ENCODE measurements at places on chromosomes 4 and X.

- peak; percentile 43 for DNase-seq
These were observed 25.1 kb downstream of the SETD7 start for GRCh38 chr4:139530833-139531427.

DNA sequence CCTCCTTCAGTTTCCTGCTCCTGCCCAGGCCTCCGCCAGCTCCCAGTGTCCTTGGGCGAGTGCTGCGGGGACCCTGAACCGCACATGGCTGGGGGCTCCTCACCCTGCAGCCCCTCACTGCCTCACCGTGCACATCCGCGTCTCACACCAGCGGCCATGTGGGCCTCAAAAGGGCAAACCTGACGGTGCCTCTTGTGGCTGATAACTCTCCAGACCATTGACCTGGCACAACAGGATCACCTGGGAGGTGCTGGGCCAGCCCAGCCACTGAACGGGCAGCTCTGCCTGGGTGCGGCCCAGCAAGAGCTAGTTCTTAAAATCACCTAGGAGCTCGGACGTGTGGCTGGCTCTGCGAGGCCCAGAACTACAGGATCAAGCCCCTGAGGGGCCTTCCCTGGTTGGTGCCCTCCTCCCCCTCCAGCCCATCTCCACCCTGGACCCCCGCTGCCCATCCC is 4.1 kb upstream of the S100P start:
- no peak for DNase-seq

DNA sequence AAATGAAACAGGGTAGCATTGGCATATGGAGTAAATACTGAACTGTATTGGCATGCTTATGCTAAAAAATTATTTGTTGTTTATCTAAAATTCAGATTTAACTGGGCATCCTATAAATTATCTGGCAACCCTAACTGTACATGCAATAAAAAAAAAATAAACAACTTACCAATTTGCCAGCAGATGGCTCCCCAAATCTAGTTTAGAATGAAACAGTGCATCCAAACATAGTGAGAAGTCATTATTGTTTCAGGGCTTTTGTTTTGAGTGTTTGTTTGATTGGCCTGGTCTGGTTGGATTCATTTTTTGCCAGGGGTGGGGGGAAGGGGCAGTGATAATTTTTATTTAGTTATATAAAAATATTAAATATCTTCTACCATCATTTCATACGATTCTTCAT is 12.8 kb upstream of the NSUN7 start:
- DNase-seq: no peak

- DNase-seq: no peak
These were observed 139.7 kb downstream of the ELOVL6 start for GRCh38 chr4:110058677-110059076.

- no peak for DNase-seq
These were observed 562.7 kb downstream of the RPA4 start for GRCh38 chrX:97446298-97446882.

GRCh38 chr4:176792326-176793059 is at the start of gene VEGFC:
VEGFC (minus strand) TSS chr4:176792922; CDS start chr4:176792311, 611 bp downstream.
- DNase-seq: peak; percentile 61

GRCh38 chrX:40757058-40757457 is 21.7 kb upstream of the MED14 start:
- DNase-seq: no peak

- DNase-seq: no peak
These were observed 1.5 kb upstream of the NKX6-1 start for GRCh38 chr4:84500386-84501201.

DNA sequence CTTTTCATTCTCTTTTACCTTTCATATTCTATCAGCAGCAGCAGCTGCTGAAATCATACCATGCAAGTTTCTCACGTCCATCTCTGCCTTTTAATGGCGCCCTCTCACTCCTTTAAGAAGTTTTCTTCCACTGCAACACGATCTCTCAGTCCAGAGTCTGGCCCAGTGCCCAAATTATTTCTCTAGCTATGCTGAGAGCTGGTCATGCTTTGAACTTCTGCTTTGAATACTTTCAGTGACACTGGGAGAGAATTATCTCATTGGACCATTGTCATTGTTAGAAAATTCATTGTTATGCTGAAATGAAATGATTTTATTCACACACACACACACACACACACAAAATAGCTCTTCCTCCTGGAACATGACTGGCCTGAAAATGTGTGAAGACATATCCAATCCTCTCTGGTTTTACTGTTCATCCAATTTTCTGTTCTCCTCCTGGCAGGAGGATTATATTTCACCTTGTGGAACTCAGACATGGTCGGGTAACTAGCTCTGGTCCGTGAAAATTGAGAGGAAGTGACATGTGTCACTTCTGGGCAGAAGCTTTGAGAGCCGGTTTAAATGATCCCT is 1.3 kb upstream of the PDHA1 start:
- no peak for DNase-seq

DNA sequence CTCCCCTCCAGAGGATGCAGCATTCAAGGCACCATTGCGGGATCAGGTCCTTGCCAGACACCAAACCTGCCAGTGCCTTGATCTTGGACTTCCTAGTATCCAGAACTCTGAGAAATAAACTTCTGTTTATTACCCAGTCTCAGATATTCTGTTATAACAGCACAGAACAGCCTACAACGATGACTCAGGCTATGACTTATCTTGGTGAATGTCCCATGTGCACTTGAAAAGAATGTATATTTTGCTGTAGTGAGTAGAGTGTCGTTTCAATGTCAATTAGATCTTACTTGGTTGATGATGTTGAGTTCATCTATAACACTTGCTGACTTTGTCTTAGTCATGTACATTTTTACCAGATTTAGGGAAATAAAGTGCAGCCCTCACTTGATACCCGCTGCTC is 34.5 kb upstream of the PGRMC1 start:
- DNase-seq: no peak

DNA sequence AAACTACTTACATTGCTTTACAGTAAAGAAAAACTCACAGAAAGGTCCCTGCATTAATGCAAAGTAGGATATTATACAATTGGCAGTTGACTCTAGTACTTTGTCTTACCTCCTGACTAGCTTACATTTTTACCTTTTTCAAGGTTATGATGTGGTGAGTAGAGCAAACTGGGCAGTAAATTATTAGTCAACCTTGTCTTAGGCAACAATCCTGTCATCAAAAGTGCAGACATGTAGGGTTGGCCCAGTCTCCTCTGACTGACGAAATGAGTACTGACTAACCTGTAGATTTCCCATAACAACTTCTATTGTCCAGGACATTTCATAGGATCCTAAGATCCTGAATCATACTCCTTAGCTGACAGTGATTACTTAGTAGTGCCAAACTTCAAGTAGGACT is 142.0 kb upstream of the NUDT6 start:
- DNase-seq: no peak

DNA sequence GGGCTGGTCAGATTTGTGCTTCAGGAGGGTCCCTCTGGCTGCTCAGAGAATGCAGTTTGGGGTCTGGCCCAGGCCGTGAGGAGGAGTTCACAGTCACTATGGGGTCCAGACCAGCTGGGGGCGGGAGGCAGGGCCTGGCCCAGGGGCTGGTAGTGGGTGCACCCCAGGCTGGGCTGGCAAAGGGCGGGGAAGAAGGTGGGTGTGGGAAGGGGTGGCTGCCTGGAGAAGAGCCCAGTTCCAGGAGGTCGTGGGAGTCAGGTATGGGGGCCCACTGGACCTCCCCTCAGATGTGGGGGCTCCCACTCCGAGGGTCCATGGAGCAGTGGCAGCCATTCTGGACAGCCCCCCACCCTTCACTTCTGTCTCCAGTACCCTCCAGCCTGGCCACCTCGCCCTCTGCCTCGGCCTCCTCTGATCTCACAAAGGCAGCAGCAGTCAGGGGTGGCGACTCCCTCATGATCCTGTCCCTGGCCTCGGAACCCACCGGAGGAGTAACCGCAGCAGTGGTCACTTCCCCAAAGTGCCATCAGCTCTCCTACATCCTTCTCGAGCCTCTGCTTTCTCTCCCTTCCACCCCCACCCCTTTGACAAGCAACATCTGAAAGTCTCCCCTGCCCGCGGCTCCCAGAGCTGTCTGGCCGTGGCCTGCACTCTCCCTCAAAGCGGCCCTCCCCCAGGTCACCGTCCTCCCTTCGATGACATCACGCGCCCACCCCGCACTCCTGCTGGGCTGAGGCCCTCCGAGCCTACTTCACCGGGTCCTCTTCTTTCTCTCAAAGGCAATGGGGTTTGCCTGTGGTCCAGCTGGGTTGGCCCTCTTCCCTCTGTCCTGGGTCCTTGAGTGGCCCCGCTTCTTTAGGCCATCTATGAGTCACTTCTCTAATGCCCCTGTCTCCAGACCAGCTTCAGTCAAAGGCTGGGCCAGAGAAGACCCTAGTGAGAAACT is 1.7 kb upstream of the SLC6A8 start:
- no peak for DNase-seq

DNA sequence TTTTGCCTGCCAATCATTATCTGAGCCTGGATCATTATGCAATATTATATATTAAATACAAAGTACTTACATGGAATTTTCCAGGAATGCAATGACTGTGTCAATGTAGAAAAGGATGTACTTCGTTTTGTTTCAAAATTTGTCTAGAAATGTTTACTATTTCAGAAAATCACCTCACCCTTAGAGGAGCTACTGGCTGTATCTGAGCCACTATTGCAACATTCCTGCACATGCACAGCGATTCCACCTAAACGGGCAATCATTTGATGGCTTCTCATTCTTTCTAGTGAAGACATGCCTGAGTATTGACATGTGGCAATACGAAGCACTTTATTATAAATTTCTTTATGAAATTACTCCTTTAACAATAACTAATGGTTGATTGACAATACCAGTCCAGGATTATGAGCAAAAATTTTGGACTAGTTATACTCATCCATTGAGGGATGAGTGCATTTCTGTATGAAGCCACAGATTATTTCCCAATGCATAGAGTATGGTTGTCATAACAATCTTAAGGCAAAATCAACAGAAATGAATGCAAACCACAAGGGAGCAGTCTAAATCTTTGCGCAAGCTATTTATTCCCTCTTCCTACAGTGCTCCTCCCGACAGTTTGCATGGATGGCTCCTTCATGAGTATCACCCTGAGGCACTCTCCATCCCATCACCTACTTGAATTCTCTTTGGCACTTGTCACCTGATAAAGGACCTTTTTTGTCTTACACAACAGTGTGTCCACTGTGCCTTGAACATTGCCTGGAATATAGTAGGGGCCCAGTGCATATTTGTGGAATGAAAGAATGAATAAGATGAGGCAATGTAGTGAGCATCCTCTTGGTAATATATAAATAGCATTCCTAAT is 35.8 kb upstream of the MMAA start:
- no peak for DNase-seq

DNA sequence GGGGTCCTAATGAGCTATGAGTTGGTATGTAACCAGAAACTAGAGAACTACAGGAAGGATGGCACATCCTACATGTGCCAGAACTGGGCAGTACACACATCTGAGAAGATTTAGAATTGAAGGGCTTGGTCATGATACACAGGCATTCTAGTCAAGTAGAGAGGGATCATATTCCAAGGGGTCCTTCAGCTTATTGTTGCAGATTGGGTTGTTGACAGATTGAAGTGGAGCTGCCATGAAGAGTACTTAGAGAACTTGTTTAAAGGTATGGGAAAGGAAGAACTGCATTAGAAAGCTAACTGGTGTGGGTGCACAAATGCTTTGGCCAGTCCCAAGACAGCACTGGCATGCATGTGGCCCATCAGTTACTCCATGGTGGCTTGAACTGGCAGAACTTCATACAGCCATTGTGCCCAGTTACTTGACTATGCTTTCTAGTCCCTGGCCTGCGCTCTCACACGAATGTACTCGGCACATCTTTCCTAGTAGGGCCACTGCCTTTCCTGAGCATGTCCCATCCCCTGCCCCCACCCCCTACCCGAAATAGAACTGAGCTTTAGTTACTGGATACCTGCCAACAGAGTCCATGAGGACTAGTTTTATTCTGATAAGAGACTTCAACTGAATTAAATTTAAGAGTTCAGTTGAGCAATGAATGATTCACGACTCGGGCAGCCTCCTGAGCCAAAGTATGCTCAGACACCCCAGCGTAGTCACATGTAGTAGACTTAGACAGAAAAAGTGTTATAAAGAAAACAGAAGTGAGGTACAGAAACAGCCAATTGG is 64.0 kb downstream of the CCNG2 start:
- DNase-seq: no peak

DNA sequence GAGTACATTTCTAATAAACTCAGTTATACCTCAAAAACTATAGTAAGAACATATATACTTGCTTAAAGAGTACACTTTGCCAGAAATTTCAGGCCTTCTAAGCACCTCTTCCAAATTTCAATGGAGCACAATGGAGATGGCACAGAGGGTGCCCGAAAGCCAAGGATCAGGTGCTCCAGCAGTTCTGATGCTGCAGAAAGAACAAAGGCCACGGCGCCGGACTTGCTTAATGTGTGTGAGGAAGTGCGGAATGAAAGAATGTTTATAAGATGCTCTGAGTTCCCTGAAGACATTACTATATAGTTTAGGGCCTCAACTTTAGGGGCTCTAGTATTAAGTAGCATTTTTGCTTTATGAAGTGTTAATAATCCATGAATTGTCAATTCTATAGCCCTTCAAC is 44.3 kb downstream of the GASK1B start:
- DNase-seq: no peak

DNA sequence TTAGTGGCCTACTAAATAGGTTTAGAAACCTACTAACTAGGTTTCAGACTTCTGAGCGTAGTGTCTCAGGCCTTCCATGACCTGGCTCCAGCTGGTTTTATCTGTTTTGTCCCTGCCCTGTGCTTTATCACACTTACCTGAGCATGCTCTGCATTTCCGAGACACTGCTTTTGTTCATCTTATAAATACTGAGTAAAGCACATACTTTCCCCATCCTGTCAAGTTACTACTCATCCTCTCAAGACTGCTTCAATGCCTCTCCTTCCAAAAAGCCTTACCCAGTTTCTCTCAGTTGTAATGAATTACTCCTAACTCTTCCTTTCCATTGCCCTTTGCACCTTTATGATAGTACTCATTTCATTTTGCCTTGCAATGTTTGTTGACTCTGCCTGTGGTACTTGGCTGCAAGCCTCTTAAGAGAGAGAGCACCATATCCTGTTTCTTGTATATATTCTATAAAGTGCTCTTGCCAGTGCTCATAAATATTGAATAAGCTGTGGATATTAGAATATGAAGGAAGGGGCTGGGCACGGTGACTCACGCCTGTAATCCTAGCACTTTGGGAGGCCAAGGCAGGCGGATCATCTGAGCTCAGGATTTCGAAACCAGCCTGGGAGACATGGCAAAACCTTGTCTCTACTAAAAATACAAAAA is 34.4 kb downstream of the SLAIN2 start:
- peak; percentile 41 for DNase-seq

DNA sequence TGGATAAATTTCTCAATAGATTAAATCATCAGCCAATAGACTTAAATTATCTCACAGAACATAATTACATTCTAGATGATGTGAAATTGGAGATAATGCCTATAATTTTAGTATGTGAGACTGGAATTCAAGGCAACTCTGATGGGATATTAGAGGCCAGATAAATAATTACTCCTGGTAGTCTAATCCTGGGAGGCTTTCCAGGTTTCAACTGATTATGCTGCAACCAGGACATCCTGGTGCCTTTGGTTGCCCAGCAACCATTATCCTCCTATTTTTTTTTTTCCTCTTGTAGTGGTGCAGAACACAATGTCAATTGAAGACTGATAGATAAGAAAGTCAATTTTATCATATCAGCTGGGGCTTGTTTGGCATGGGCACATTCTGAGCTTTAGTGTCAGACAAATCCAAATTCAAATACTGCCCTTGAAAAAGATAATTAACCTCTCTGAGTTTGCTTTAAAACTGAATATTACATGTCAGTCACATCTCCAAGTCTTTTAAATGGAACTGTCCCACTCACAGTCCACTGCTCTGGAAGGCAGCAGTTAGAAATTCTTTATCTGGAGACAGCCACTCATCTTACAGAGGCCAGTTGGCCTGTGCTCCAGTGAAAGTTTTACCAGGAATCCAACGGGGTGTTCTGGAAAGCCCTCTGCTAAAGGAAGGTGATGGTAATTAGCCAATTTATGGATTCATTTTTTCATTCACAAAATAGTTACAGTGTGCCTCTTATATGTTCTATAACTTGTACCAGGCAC is 95.3 kb upstream of the GUCY1A1 start:
- no peak for DNase-seq

Data from SJSA1 (cell line).